ENCODE measurements at places on chromosomes 3 and 15. TPM values are rescaled to one million over a fixed set of nuclear protein-coding genes. Genes with fewer than 3 reads are reported as not detected.

Gene CPB1
- not detected for total RNA-seq

GRCh38 chr15:70670680-70671079 lies 92.7 kb downstream of the UACA start:
- DNase-seq = no peak

Gene GOLGA8Q
- total RNA-seq = 7.7 TPM

- DNase-seq = no peak
These were observed 31.1 kb downstream of the FAH start for GRCh38 chr15:80183886-80184285.

Gene IL5RA
- not detected for total RNA-seq

DNA sequence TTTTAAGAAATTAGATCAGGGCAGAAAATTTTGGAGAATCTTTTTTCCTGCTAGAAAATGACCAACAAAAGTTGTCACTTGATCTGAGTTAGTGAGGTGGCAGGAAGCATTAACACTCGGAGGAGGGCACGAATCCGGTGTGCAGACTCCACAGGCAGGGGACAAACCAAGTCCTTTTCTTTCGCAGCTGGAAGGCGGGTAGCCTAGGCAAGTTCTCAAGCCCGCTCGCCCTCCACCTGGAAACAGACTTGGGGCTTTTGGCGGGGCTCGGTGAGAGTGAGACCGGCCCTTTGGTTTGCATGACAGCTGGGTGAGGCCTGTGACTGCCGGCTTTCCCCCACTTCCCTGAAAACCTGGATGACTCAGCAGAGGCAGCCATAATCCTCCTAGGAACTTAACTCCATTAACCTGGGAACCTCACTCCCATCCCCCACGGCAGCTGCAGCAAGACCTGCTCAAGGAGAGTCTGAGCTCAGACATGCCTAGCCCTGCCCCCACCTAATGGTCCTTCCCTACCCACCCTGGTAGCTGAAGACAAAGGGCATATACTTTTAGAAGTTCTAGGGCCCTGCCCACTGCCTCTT lies 134.8 kb downstream of the MFSD1 start:
- no peak for DNase-seq

Gene SCAMP2
- 115 TPM for total RNA-seq

Measured in activated CD8-positive, alpha-beta memory T cell treated with anti-CD3 and anti-CD28 coated beads, Interleukin-2, amount 10 ng/mL, durations not matched to agents 7 days and 5 days (primary cell).